Thoracic aorta (tissue), 2 donors: ENCODE measurements at places on chromosomes 7 and 10.

GRCh38 chr7:70416347-70416985 lies 715.5 kb upstream of the GALNT17 start:
- no peak for DNase-seq

- no peak for DNase-seq
Measured at GRCh38 chr10:69506487-69506833, 55.2 kb downstream of the TSPAN15 start.

DNA sequence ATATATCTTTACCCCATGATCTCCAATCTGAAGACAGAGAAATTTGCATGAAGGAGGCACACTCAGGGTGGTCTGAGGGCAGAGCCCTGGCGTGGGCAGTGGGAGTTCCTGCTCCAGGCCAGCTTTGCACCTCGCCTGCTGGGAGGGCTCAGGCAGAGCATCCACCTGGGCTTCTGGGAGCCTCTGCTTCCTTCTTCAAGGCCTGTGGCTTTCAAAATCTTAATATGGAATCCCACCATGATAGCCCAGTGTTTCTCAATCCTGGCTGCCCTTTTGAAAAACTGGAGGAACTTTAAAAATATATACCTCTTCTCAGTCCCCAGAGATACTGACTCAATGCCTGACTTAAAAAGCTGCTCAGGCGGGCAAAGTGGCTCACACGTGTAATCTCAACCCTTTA lies 36.7 kb upstream of the PSAP start:
- DNase-seq: no peak

DNA sequence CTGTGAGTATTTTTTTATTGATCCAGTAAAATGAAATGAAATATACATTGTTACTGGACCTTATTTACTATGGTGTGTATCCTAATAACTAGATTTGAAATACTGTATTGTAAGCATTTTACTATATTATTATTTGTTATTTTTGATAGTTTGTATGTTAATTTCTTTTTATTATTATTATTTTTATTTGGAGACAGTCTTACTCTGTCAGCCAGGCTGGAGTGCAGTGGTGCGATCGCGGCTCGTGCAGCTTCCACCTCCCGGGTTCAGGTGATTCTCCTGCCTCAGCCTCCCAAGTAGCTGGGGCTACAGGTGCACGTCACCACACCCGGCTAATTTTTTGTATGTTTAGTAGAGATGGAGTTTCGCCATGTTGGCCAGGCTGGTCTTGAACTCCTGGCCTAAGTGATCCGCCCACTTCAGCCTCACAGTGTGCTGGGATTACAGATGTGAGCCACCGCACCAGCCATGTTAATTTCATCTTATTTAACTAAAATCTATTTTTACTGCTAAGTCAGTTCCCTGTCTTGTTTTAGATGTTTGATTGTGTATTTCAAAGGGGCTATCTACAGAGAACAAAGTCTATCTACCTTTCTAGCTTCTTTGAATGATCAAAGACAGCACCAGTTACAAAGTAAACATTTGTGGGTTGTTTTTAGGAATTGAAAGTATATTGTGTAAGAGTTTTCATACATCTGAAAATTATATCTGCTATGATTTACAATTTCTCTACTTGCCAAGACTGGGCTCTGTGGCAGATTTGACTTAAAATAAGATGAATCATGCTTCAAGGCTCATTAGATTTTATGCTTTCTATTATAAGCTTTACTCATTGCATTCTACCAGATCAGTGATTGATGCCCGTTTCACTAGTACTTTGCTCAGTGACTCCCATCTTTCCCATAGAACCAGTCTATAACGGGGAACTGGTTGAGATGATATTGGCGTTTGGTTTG lies 41.6 kb downstream of the CDC123 start:
- no peak for DNase-seq

DNA sequence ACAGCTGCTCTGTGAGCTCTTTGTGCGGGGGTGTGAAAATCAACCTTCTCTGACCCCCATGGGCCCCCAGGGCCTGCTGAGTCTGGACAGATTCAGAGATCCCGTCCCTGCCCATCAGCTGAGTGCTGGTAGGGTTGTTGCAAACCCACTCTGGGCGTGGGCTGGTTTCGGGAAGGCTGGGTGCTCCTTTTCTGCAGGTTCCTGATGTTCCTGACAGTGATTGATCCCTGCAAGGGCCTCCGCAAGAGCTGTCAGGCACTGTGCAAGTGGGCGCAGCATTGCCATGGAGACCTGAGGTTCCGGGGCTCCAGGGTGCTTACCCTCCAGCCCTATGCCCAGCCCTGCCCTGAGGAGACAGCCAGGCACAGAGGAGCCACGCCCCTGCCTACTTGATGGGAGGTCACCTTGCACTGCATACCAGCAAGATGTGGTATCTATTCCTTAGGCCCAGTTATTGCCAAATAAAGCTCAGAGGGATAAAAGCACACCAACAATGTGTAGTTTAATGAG lies 44.3 kb upstream of the INPP5A start:
- no peak for DNase-seq

DNA sequence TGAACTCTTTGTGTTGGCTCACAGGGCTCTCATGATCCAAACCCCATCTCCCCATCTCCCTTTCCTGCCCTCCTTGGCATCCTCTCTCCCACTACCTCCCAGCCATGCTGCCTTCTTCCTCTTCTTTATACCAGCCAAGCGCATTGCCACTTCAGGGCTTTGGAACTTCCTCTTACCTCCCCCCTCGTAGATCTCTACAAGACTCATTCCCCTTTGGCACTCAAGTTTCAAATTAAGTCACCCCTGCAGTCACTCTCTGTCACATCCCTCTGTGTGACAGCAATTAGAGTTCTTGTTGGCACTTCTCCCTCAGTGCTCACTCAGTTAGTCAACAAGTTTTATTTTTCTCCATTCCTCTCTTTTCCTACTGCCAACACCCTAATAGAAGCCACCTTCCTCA lies 20.8 kb upstream of the NRP1 start:
- no peak for DNase-seq

GRCh38 chr7:36775061-36775620 lies 50.8 kb upstream of the AOAH start:
- no peak for DNase-seq

- DNase-seq: no peak
Measured at GRCh38 chr7:159155410-159155809, 10.7 kb upstream of the VIPR2 start.

DNA sequence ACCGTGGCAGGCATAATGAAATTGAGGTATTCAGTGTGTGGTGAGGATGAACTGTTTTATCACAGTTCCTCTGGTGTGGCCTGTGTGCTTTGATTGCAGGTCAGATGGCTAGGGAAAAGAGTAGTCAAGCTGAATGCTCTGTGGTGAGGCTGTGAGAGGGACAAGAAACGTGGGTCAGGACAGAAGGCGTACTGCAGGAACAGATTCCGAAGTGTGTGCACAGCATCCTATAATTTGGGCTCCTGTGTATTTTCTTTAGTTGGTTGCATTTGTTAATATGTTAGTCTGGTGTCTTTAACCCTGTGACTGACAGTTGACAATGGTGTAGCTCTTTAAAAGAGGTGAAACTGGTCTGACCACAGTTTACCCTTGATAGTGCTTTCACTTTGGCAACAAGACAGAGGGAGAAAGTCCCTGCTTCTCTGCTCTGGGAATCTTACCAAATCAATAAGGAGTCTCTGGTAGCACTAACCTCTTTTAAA lies 76.5 kb downstream of the AUTS2 start:
- DNase-seq: no peak

- DNase-seq: no peak
Measured at GRCh38 chr7:110417611-110418010, 673.3 kb upstream of the LRRN3 start.

DNA sequence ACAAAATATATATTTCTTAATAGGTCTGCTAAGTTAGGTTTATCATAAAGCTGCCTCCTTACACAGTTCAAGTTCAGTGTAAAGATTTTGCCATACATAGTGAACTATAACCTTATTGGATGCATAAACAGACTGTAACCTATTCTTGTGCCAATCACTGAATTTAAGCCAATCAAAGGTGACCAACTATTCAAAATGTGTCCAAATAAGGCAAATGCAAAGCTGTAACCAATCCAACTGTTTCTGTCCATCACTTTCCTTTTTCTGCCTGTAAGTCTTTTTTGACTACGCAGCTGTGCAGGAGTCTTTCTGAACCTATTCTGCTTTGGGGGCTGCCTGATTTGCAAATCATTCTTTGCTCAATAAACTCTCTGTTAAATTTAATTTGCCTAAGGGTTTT lies 11.6 kb upstream of the DNMBP start:
- no peak for DNase-seq

- no peak for DNase-seq
Measured at GRCh38 chr10:9069136-9069535, 1014.6 kb downstream of the GATA3 start.

- DNase-seq: no peak
Measured at GRCh38 chr7:46776790-46777189, 805.1 kb downstream of the TNS3 start.

DNA sequence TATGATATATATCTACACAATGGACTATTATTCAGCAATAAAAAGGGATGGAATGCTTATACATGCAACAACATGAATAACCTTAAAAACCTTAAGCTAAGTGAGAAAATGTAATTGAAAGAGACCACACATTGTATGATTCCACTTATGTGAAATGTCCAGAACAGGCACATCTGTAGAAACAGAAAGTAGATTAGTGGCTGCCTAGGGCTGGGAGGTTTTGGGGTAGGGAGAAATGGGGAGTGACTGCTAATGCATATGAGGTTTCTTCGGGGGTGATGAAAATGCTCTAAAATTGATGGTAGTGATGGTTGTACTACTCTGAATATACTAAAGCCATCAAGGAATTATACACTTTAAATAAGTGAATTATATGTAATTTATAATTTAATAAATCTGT lies 14.7 kb downstream of the SLC16A9 start:
- DNase-seq: no peak

DNA sequence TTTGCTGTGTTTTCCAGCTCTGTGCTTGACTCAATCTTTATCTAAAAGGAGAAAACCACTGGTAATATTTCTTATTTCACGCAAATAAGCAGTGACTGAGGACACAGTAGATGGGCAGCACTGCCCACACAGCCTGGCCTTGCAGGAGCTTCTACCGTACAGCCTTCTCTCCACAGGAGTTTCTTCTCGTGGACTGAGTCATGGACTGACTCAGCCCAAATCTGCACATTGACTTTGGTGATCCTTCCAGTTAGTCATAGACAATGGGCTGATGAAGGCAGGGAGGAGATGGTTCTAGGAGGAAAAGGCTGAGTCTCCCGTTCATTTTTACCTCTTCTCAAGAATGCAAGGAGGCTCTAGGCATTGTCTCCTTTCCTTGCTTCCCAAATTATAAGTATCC lies 200.7 kb downstream of the RAPGEF5 start:
- no peak for DNase-seq

GRCh38 chr7:114414156-114415063 lies at the start of gene FOXP2:
TSS of gene FOXP2 (plus strand) at chr7:114414815. CDS start at chr7:114426512, 11,697 bp downstream.
- no peak for DNase-seq

DNA sequence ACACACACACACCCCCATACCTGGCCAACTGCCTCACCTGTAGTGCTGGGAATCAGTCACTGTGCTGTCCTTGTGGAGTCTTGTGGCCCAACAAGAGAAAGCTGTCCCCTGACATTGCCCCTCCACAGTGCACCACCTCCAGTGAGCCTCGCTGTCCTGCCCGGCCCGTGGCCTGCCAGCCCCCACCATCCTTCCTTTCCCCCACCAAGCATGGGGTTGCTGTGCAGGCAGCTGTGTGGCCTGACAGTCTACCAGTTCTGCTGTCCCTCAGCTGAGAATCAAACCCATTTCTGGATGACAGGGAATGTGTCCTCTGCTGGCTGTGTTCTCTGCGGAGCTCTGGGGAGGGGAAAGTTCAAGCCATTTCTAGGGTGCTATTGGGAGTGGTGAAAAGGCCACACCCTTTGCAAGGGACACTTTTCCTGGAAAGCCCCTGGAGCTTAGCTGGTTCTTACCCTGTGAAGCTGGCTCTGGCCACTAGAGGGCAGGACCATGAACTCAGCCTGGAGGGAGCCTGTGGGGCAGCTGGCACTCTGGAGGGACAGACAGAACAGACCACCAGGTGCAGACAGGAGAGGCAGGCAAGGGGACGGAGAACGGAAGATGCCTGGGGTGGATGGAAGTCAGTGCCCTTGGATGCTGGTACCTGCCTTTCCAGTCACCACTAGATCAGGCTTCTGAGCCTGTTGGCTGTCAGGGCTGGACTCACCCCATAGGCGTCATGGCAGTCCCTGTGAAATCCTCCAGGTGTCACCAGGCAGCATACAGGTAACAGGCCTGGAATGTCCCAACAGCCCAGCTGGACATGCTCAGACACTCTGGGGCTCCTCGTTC lies 10.5 kb upstream of the MTPAP start:
- no peak for DNase-seq
